Colonic mucosa (tissue), 4 donors: ENCODE measurements at places on chromosomes 5 and 9. TPM values are rescaled to one million over a fixed set of nuclear protein-coding genes. Genes with fewer than 3 reads are reported as not detected.
A peak's percentile ranks its signal among the peaks of the same experiment; 100 is the strongest.

GRCh38 chr5:111782216-111782615, 25.2 kb upstream of the NREP start:
- no peak overlapping the region for H3K27ac ChIP-seq

GRCh38 chr5:10914741-10915480, 153.9 kb upstream of the DAP start:
- no peak overlapping the region for H3K27ac ChIP-seq
- no peaks in the 10 kb centered on the region for H3K27me3 ChIP-seq
- DNase-seq, result no peak
- H3K36me3 ChIP-seq, result no peaks in the 10 kb centered on the region
- no peaks in the 10 kb centered on the region for H3K4me1 ChIP-seq
- no peak overlapping the region for H3K4me3 ChIP-seq

GRCh38 chr5:10860645-10861422, 99.8 kb upstream of the DAP start:
- no peak for DNase-seq
- no peaks in the 10 kb centered on the region for H3K4me1 ChIP-seq
- H3K27ac ChIP-seq, result no peak overlapping the region
- no peaks in the 10 kb centered on the region for H3K36me3 ChIP-seq

- H3K27ac ChIP-seq, result no peak overlapping the region
- no peak overlapping the region for H3K4me3 ChIP-seq
- no peak for DNase-seq
- H3K36me3 ChIP-seq, result no peaks in the 10 kb centered on the region
- no peaks in the 10 kb centered on the region for H3K4me1 ChIP-seq
Observed at GRCh38 chr5:33890131-33891032, 1.4 kb downstream of the ADAMTS12 start.

DNA sequence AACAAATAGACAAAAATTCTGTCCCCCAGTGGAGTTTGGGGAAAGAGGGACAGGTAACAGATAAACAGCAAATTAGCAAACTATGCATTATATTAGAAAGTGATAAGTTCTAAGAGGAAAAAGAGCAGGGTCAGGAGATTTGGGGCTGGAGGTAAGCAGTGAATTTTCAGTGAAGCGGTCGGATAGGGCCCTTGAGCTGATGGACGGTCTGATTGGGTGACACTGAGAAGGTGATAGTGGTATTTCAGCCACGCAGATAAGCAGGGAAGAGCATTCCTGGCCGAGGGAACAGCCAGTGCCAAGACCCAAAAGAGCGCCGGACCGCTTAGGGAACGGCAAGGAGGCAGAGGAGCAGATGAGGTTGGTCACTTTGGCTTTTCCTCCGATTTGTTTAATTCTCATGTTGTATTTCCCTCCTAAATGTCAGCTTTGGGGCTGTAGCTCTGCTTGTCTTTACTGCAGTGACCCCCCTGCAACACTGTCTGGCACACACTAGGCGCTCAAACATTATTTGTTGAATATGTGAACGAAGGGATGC, 1.1 kb upstream of the PTPN3 start:
- peaks cover 7% of the 10 kb centered on the region for H3K27me3 ChIP-seq
- no peaks in the 10 kb centered on the region for H3K36me3 ChIP-seq
- DNase-seq, result no peak
- no peaks in the 10 kb centered on the region for H3K4me1 ChIP-seq
- H3K4me3 ChIP-seq, result peak overlapping the region; percentile 37
- no peak overlapping the region for H3K27ac ChIP-seq

The PCDHB15 gene
- 0.27 TPM for total RNA-seq

The TAF1L gene
- not detected for total RNA-seq
